Stimulated activated CD8-positive, alpha-beta memory T cell treated with anti-CD3 and anti-CD28 coated beads, Interleukin-7, amount 100 ng/mL, for 24 hours (primary cell): ENCODE measurements at places on chromosomes 7 and 10.
A peak's percentile ranks its signal among the peaks of the same experiment; 100 is the strongest.

GRCh38 chr7:3548815-3549214 lies 247.8 kb downstream of the SDK1 start:
- no peak for DNase-seq

- no peak for DNase-seq
These were observed 8.6 kb downstream of the PRKG1 start for GRCh38 chr10:51082857-51083256.

DNA sequence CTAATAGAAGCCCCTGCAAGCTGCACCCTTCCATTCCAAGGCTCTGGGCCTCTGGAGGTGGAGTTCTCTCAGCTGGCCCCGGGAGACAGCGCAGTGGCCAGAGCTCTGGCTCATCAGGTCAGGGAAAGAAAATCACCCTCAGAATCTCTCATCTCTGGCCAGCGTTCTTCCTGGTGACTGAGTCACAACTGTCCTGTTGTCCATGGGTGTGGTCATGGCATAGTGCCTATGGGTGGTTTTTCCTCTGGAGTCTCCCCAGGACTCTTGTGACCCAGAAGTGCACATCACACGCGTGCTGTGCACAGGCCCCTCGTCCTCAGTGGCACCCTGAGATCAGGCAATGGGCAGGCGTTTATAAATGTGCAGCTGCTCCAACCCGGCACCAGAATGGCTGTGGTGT lies 27.4 kb upstream of the FXYD4 start:
- DNase-seq: no peak

DNA sequence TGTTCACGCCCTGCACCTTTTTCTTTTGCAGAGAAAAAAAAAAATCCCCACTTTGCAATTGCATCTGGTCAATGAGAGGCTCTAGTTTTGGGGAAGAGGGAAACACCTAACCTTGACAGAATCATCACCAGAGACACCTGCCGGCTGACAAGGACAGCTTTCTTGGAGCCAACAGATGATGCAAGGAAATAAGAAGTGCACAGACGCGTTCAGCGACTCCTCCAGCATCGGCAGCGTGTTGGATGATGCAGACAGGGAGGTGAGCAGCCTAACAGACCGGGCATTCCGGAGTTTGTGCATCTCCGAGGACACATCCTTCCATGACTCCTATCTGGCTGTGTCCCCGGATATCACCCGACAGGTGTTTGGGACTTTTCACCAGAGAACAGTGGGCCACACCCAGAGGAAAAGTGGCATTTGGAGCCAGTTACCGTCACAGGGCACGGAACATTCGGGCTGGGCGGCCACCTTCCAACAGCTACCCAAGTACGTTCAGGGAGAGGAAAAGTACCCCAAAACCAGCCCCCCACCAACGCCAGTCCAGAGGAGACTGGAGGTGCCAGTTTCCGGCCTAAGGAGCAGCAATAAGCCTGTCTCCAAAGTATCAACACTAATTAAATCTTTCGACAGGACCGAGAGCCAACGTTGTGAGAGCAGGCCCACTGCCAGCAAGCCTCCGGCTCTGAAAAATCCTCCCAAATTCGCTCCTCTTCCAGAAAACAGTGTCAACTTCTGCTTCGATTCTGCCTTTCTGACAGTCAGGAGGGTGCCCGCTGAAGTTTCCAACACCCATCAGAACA lies 23.6 kb downstream of the C10orf71 start:
- no peak for DNase-seq

- DNase-seq: no peak
These were observed 493.9 kb downstream of the HTR7 start for GRCh38 chr10:90363799-90364483.

- DNase-seq: no peak
These were observed 114.7 kb downstream of the CHN2 start for GRCh38 chr7:29309041-29309854.

GRCh38 chr10:77299320-77299719 lies 338.3 kb downstream of the KCNMA1 start:
- DNase-seq: no peak

- DNase-seq: no peak
These were observed 85.4 kb upstream of the VOPP1 start for GRCh38 chr7:55657654-55658053.

- DNase-seq: peak; percentile 6
These were observed 24.6 kb upstream of the ITGA8 start for GRCh38 chr10:15744217-15744865.

DNA sequence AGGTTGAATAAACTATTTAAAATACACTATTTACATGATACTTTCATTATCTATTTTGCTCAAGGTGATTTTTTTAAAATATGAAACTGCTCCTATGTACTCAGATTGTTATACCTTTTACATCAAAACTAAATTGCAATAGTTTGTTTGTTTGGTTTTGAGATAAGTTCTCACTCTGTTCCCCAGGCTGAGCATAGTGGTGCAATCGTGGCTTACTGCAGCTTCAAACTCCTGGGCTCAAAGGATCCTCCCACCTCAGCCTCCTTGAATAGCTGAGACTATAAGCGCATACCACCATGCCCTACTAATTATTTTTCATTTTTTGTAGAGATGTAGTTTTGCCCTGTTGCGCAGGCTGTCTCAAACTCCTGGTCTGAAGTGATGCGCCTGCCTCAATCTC lies 12.7 kb downstream of the TAS2R60 start:
- no peak for DNase-seq

- no peak for DNase-seq
These were observed 382.9 kb upstream of the NPVF start for GRCh38 chr7:25611196-25611595.

GRCh38 chr10:63788152-63788821 lies 267.1 kb downstream of the REEP3 start:
- no peak for DNase-seq
